IPS DF 6.9 (cell line): ENCODE measurements at places on chromosomes 2 and 18.

- DNase-seq, result no peak
Measured at GRCh38 chr18:76564655-76565237, 69.7 kb upstream of the ZNF516 start.

DNA sequence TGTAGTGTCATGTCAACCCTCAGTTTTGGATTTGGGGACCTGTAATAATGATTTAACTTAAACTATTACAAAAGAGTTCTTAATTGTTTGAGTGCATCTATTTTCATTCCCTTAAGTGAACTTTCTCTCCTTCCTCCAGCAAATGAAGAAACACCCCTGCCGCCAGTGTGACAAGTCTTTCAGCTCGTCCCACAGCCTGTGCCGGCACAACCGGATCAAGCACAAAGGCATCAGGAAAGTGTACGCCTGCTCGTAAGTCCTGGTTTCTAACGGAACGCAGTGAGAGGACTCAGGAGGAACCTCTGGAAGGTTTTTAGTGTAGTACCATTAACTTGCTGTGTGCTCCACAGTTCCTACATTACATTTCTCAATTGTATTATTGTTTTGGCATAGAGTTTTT, 114.2 kb downstream of the ZNF532 start:
- DNase-seq, result no peak

DNA sequence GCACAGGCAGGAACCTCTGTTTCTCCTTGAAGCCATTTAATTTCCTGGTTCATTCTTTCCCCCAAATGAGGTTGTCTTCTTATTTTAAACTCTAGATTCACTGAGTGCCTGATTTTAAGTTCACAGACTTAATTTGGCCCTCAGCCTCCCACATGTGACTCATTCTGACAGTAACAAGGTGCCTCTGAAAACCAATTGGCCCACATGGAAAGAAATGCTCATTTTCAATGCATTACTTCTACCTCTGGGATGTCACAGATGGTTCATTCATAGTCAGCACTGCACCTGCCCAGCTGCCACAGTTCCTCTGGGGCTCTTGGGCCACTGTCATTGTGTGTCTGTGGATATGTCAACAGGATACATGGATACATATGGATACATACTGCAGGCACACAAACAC, 140.4 kb upstream of the CAPN13 start:
- no peak for DNase-seq

GRCh38 chr2:60989259-60989658, 28.3 kb upstream of the PEX13 start:
- no peak for DNase-seq

DNA sequence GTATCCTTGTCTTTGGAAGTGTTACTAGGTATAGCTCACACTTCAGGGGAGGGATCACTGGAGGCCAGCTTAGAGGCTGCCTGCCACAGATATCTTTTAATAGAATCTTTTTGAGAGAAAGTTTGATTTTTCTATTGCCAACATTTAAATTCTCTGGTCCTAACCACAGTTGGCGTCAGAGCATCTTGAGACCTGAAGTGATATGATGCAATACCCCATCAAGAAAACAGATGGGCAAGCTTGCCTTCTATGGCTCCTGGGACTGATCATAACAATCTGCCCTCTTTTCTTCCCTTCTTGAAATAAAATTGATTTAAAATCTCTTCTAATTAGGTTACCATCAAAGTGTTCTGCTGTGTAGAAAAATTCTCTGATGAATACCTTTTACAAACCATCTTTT, 105.5 kb upstream of the ACKR3 start:
- no peak for DNase-seq

GRCh38 chr2:27212626-27213471, 781 bp upstream of the SLC5A6 start:
- DNase-seq, result no peak

- DNase-seq, result no peak
Measured at GRCh38 chr2:178110681-178111080, 1.6 kb upstream of the RBM45 start.
